ENCODE measurements at places on chromosomes 2 and 18. TPM values are rescaled to one million over a fixed set of nuclear protein-coding genes. Genes with fewer than 3 reads are reported as not detected.

Gene FEV
- 5.9 TPM for polyA plus RNA-seq

GRCh38 chr18:54023471-54023870 is 201.0 kb downstream of the MBD2 start:
- DNase-seq: no peak

DNA sequence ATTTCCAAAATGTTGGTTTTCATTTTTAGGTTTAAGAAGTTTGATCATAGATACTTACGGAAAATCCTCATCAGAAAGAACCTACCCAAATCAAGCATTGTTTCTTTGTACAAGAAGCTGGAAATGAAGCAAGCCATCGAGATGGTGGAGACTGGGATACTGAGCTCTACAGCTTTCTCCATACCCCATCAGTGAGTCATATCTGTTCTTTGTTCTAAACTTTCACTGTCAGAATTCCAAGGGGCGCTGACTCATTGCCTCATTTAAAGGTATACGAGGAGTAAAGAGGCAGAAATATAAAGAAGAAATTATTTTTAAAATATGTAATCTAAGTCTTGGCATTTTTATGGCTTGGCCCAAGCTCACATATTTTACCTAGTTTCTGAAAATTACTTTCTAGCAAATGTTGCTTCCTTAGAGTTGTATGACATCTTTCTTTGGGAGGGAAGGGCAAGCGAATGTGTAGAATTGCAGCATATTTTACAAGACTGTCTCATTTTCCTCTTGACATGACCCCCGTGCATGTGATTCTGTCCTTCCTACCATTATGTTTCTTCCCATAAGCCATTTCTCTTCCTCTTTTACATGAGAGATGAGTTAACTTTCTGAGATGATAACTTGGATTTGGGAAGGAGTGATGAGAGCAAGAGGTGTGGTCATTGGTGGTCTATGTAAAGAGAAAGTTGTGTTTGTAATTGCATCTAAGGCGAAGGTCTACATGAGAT is 41.2 kb downstream of the SLC9A4 start:
- no peak for DNase-seq

Gene SCN3A
- polyA plus RNA-seq: 10.8 TPM

GRCh38 chr2:16206191-16206944 is 266.0 kb downstream of the MYCN start:
- no peak for DNase-seq

GRCh38 chr2:210392469-210392881 is 77.5 kb upstream of the MYL1 start:
- DNase-seq: no peak

GRCh38 chr18:77165503-77166188 is 33.1 kb upstream of the MBP start:
- no peak for DNase-seq

DNA sequence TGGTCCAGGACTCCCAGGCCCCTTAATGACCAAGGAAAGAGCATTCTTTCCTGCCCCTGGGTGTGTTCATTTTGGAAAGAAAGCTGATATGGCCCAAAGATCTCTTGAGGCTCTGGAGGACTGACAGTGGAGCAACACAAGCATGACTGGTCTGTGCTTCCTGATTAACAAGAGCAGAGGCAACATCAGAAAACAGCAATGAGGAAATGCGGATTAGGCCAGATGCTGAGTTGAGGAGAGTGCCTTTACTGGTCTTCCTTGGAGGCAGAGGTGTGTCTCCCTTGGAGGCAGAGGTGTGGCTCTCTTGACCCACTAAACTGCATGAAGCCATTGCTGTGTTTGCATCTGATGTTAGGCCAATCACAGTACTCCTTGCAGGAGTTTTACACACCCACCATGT is 19.9 kb downstream of the IL36B start:
- DNase-seq: no peak

GRCh38 chr2:27989149-27989548 is 98.6 kb downstream of the BABAM2 start:
- no peak for DNase-seq

DNA sequence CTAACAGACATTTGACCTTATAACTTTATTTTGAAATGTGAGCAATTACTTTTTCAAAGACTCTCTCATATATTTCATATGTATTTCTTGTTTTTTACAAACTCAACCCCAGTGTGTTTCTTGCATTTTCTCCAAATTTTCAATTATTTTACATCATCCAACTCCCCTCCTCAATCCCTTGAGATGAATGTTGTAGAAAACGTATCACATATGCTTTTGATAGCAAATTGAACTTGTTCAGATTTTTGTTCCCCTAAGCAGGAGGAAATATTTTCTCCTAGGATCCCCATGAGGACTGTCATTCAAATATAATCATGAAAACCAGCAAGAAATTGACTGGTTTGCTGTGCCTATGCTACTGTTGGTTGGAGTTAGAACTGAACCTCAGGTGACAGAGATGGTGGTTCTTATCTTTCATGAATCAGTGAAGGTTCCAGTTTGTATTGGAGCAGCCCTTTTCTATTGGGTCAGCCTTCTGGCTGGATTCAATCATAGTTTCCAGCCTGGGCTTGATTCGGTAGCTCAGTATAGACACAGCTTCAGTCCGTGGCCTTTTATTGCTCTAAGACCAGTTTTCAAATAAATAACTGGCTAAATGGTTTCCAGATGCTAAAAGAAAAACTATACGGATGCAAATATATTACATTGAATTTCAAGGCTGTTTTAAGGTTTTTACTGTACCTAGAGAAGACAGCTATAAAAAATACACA is 591.0 kb downstream of the EPHA4 start:
- DNase-seq: no peak

- DNase-seq: no peak
These were observed 191.4 kb downstream of the MBD2 start for GRCh38 chr18:54033052-54033451.

GRCh38 chr2:8329660-8330622 is 351.9 kb upstream of the ID2 start:
- DNase-seq: no peak

Gene IL36RN
- not detected for polyA plus RNA-seq

- no peak for DNase-seq
These were observed 149.5 kb downstream of the MTX2 start for GRCh38 chr2:176418768-176419167.

DNA sequence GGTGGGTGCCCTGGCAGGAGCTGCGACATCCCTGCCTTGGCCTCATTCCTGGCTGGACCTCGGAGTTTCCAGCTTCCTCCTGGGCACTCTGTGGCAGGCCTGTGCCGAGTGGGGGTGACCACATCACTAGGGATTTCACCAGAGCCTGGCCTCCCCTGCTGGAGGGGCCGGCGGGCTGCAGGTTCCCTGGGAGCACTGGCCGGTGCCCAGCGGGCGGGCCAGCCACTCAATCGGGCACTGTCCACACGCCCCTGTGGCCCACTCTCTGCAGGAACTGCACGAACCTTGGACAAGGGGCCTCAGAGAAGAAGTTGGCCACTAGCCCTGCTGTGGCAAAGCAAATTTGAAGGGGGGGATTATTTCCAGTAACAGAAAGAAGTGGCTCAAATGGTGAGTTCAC is 110.7 kb upstream of the APCDD1 start:
- peak; percentile 56 for DNase-seq

Gene NEURL3
- polyA plus RNA-seq: not detected

- peak; percentile 37 for DNase-seq
These were observed 109.4 kb downstream of the NRXN1 start for GRCh38 chr2:50922506-50922905.

Gene DCAF17
- polyA plus RNA-seq: 3.5 TPM

GRCh38 chr18:30406728-30407127 is 635.8 kb downstream of the DSC3 start:
- DNase-seq: no peak

DNA sequence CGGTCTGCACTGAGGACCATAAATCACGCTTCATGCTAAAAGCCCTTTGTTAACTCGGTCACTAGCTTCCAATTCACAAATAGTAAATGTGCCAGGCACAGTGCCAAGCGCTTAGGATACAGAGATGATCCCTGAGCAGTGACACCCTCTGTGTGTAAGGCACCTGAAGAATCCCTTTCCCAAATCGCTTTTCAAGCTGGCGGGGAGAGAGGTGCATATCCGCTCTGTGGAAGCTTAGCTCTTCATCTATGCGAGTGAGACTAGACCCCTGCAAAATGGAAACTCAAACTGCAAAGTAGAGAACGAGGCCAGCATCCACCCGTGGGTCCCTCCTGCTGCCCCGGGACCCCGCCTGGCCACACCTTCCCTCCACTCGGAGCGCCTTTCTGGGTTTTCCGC is 2.4 kb downstream of the PIEZO2 start:
- DNase-seq: no peak

DNA sequence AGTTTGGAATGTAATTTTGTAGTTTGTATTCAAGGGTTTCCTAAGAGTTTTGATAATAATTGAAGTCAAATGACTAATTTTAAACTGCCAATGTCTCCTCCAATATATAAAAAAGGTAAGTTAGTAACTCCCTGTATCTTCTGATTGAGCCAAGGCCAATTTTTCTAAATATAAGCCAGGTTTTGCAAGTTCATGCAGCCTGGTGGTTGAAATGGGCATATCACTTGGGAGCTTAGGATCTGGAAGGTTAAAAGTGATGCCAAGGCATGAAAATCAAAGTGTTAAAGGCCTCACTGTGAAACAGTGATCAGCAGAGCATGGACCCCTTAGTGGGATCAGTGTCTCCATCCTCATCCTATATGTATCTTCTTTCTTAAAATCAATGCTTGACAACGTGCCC is 60.5 kb downstream of the MERTK start:
- no peak for DNase-seq

GRCh38 chr18:44981121-44981520 is 300.4 kb downstream of the SETBP1 start:
- no peak for DNase-seq

Gene NBEAL1
- 2.5 TPM for polyA plus RNA-seq

Gene ARHGAP15
- polyA plus RNA-seq: 1.2 TPM

- no peak for DNase-seq
These were observed 40.6 kb upstream of the ZC3H15 start for GRCh38 chr2:186445506-186445905.

Gene RNPEPL1
- 48.5 TPM for polyA plus RNA-seq

DNA sequence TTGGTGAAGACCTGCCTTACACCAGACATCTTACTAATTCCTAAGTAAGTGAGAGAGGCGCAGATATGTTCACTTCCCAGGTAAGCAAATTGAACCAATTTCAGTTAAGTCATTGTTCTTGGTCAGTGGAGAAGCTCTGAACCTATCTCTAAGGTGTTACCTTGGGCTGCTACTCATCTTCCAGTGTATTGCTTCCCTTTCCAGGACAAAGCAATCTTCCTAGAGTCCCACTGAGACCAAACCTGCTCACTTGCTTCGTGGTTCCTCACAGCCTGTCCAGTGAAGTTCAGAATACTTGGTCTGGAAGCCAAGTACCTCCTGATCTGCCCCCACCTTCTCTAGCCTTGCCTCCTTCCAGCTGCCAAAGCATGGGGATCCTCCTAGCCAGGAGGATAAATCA is 22.5 kb upstream of the GBX2 start:
- no peak for DNase-seq

GRCh38 chr2:240192661-240193060 is 52.2 kb upstream of the OTOS start:
- DNase-seq: no peak

All from brain (organoid and tissue), 16 donors.